ENCODE measurements at places on chromosomes 6 and 20. TPM values are rescaled to one million over a fixed set of nuclear protein-coding genes. Genes with fewer than 3 reads are reported as not detected.

DNA sequence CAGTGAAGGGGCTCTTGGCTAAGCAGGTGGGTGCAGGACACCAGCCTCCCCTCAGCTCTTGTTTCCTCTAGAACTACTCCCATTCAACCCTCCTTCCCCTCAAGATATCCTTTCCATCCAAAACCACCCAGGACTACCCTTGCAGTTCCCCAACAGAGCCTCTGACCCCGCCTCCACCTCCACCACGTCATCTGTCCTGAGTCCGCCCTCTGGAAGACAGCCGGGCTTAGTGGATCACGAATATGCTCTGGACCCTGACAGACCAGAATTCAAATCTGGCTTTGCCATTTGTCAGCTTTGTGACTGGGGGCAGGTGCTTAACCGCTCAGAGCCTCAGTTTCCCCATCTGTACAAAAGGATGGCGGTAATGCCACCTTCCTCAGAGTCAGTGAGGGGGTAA lies 31.4 kb downstream of the TFEB start:
- no peak for DNase-seq

The VSTM2L gene
- 4.4 TPM for total RNA-seq

The SH3BGRL2 gene
- total RNA-seq = 3.8 TPM

DNA sequence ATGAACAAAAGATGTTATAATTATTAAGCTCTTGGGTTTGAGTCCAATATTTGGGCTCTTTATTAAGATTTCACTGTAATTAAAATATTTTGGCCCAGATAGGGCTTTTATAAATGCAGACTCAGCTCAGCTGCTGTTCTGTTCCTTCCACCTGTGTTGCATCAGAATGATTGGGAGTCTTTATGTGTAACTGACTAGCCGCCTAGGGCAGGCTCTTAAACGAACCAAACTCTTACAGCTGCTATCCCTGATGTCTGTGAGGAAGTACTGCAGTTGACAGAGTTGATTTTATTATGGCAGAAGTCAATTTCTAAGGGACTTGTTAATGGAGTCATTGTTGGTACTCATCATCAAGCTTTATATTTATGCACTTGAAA lies 144.7 kb downstream of the MYO6 start:
- no peak for DNase-seq

DNA sequence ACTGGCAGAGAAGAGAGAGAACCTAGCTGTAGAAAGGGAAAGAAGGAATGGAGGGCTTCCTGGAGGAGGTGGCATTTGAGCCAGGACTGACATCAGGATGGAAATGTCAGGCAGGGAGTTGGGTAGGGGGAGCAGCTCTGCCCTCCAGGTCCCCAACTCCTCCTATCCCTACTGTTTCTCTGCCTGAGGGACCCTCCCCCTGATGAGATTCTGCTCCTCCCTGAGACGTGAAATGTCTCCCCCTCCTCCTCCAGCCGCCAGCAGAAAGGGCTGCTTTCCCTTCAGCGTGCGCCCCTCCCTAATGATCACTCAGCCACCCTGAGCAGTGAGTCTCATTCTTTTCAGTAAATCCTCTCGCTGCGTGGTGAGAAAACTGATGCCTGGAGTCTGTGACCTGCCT lies 40.6 kb downstream of the HLA-DPB1 start:
- no peak for DNase-seq

DNA sequence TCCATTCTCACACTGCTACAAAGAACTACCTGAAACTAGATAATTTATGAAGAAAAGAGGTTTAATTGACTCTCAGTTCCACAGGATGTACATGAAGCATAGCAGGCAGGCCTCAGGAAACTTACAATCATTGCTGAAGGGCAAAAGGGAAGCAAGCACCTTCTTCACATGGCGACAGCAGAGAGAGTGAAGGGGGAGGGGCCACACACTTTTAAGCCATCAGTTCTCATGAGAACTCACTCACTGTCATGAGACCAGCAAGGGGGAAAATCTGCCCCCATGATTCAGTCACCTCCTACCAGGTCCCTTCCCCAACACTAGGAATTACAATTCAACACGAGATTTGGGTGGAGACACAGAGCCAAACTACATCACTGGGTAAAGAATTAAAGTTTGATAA lies 12.5 kb upstream of the ENPP1 start:
- no peak for DNase-seq

The CCN2 gene
- total RNA-seq = 2.5 TPM

- no peak for DNase-seq
Observed at GRCh38 chr6:110875548-110876169, 1.1 kb downstream of the AMD1 start.

DNA sequence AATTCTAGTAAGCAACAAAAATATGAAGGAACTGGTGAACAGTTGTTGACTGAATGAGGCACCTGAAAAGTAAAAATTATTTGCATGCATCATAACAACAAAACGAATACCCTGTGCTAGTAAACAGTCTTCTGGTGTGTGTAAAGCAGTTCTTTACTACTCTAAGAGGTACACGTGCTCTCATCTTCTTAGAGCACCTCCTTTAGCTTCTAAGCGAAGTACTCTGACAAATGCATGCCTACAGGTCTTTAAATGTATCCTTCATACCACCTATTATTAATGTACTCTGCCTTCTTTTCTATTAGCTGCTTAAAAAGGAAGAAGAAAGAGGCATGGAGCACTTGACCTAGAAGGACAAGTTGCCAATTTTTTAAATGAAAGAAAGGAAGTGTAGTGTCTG lies 32.2 kb upstream of the MYB start:
- DNase-seq = no peak

GRCh38 chr20:33773412-33774089 lies 37.6 kb upstream of the CHMP4B start:
- DNase-seq = no peak

- no peak for DNase-seq
Observed at GRCh38 chr6:167148997-167149396, 8.8 kb downstream of the GPR31 start.

The DPPA5 gene
- total RNA-seq = 0.09 TPM

The LST1 gene
- total RNA-seq = 134 TPM

The BPIFB2 gene
- 0.05 TPM for total RNA-seq

GRCh38 chr6:71333697-71334096 lies 45.1 kb downstream of the OGFRL1 start:
- DNase-seq = no peak

The C20orf202 gene
- total RNA-seq = 0.09 TPM

DNA sequence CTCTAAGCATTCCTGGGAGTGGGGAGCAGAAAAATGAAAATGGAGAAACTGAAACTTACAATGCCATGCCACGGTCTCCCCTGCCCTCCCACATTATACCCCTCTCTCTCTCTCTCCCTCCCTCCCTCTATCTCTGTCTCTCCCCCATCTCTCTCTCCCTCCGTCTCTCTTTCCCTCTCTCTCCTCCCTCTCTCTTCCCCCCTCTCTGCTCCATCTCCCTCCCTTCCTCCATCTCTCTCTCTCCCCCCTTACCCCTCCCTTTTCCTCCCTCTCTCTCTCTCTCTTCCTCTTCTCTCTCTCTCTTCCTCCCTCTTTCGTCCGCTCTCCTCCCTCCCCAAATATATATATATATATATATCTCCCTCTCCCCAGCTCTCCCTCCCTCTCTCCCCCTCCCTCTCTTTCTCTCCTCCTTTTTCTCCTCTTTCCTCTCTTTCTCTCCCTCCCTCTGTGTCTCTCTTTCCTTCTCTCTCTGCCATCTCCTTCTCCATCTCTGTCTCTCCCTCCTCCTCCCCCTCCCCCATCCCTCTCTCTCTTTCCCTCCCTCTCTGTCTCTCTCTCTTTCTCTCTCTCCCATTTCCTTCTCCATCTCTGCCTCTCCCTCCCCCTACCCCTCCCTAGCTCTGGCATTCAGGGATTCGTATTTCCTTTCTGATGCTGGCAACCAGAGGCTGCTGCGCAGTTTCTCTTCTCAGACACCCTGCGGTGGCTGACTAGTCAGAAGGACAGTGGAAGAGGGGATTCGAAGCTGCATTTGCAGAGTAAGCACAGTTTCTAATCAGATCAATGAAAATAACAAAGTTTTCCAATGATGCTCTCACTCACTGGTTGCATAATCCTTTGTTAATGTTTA lies 13.9 kb upstream of the VAPB start:
- no peak for DNase-seq

GRCh38 chr20:11982289-11982954 lies 64.7 kb downstream of the BTBD3 start:
- no peak for DNase-seq

The FOXQ1 gene
- total RNA-seq = 0.42 TPM

The VARS1 gene
- total RNA-seq = 16.6 TPM

DNA sequence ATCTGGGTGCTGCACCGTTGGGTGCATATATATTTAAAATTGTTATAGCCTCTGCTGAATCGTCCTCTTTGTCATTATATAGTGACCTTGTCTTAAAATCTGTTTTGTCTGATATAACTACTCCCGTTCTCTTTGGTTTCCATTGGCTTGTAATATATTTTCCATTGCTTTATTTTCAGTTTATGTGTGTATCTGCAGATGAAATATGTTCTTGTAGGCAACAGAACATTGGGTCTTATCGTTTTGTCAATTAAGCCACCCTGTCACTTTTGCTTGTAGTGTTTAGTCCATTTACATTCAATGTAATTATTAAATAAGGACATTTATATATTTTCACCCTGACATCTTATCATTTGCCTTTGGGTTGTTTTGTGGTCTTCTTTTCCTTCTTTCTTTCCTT lies 933.9 kb downstream of the EPHA7 start:
- no peak for DNase-seq

The C20orf204 gene
- total RNA-seq = 17.0 TPM

- DNase-seq = no peak
Observed at GRCh38 chr6:49548613-49549304, 1.7 kb upstream of the C6orf141 start.

The ORC3 gene
- total RNA-seq = 37.4 TPM

- DNase-seq = no peak
Observed at GRCh38 chr20:50286609-50287008, 96.0 kb downstream of the CEBPB start.

- peak; percentile 57 for DNase-seq
Observed at GRCh38 chr6:41298785-41299502, 12.5 kb upstream of the TREM1 start.

GRCh38 chr6:157386454-157386853 lies 5.5 kb downstream of the ZDHHC14 start:
- DNase-seq = no peak

The PREP gene
- total RNA-seq = 17.8 TPM

- no peak for DNase-seq
Observed at GRCh38 chr6:44169154-44169553, 10.5 kb downstream of the CAPN11 start.

- DNase-seq = no peak
Observed at GRCh38 chr6:3913958-3914337, 64.8 kb downstream of the FAM50B start.

GRCh38 chr20:4820806-4821518 lies 99.3 kb downstream of the PRND start:
- no peak for DNase-seq

- no peak for DNase-seq
Observed at GRCh38 chr20:19524691-19525090, 233.4 kb upstream of the RIN2 start.

- DNase-seq = no peak
Observed at GRCh38 chr6:33822575-33823395, 19.0 kb upstream of the MLN start.

- no peak for DNase-seq
Observed at GRCh38 chr20:23503649-23504048, 12.7 kb downstream of the CST8 start.

DNA sequence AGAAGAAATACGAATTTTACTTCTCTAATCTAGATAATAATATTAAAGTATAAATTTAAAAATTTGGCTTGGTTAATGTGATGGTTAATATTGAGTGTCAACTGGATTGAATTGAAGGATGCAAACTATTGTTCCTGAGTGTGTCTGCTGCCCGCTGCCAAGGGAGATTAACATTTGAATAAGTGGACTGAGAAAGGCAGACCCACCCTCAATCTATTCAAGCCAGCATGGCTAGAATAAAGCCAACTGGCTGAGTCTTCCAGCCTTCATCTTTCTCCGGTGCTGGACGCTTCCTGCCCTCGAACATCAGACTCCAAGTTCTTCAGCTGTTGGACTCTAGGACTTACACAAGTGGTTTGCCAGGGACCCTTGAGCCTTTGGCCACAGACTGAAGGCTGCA lies 152.7 kb downstream of the TBXT start:
- DNase-seq = no peak

DNA sequence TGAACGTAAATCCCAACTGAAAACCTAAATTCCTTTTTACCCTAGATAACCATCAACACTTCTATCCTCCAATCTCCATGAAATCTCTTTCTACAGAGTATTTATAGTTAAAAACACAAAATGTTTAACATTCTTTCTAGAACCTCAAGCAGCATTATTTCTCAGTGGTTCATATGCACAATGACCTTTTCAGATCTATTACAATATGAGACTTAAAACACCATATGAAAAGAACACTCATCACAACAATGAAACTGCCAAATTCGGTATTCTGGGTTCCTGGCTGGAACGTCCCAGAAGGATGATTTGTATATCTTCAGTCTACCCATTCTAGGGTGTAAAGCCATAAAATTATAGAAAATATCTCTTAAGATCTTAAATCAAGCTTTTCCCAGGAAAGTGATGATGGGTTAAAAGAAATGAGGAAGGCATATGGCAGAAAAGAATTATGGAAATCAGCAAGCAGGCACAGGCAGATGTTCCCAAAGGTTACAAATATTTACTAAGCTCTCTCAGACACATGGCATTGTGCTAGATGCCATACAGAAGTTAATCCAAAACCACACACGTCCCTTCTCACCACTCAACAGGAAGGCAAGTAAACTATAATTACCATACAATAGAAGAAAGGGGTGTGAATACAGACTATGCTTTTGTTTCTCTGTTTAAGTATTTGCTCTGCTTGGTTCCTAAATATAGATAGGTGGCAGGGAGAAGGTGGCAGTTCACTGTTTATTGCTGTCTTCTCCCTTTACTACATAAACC lies 118.0 kb downstream of the CHD6 start:
- DNase-seq = no peak

The GMPR gene
- total RNA-seq = 4.1 TPM

The NR2E1 gene
- 0.05 TPM for total RNA-seq

DNA sequence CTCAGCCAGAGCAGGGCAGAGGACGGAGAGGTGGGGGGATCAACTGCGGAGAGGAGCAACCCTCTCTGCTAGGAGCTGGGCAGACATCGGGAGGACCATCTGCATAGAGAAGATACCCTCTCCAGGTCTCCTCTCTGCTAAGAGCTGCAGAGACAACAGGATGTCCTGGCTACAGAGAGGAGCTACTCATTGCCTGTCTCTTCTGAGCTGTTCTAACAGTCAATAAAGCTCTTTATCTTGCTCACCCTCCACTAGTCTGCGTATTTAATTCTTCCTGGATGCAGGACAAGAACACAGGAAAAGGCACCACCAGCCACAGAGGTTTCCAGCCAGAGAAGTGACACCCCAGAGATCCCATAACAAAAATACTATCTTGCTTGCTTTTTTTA lies 871.1 kb upstream of the GJE1 start:
- no peak for DNase-seq

GRCh38 chr6:23403460-23403859 lies 722.6 kb upstream of the NRSN1 start:
- no peak for DNase-seq

DNA sequence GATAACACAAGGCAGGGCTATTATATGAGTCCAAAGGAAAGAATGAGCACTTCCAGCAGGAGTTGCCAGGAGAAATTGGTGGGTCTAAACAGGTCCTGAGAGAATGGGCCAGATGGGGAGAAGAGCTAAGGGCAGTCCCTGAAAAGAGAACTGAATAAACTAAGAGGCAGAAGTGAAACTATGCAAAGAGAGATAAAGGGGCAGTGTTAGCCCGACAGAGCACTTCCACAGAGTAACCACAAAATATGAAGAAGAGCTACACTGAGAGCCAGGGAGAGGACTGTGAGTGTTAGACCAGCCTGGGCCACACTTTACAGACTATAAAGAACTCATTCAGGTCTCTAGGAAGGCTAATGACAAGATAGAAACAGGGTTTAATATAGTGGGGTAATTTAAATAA lies 43.8 kb downstream of the RALGAPA2 start:
- DNase-seq = no peak

The OXT gene
- total RNA-seq = 0.42 TPM

The SRSF12 gene
- total RNA-seq = 0.71 TPM
